ENCODE measurements at places on chromosomes 6 and 20.

DNA sequence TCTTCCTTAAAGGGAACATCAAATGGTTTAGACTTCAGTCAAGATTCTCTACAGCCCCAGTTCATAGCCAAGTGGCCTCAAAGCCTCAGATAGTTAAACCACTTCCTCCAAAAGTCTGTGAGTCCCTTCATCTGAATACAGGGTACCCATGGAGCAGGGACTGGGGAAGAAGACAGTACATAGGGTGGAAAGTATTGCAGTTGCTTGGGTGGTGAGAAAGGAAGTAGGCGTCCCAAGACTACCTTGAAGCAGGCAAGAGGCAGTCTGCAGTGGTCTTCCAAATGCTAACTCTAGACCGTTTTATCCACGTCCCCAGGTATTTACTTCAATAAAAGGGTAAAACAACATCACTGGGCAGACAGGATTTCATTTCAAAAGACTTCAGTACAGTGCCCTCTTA, 2.0 kb downstream of the FYN start:
- peaks cover 44% of the 10 kb centered on the region for H3K4me1 ChIP-seq
- H3K27ac ChIP-seq = peak overlapping the region; percentile 90
- H3K36me3 ChIP-seq = no peaks in the 10 kb centered on the region

DNA sequence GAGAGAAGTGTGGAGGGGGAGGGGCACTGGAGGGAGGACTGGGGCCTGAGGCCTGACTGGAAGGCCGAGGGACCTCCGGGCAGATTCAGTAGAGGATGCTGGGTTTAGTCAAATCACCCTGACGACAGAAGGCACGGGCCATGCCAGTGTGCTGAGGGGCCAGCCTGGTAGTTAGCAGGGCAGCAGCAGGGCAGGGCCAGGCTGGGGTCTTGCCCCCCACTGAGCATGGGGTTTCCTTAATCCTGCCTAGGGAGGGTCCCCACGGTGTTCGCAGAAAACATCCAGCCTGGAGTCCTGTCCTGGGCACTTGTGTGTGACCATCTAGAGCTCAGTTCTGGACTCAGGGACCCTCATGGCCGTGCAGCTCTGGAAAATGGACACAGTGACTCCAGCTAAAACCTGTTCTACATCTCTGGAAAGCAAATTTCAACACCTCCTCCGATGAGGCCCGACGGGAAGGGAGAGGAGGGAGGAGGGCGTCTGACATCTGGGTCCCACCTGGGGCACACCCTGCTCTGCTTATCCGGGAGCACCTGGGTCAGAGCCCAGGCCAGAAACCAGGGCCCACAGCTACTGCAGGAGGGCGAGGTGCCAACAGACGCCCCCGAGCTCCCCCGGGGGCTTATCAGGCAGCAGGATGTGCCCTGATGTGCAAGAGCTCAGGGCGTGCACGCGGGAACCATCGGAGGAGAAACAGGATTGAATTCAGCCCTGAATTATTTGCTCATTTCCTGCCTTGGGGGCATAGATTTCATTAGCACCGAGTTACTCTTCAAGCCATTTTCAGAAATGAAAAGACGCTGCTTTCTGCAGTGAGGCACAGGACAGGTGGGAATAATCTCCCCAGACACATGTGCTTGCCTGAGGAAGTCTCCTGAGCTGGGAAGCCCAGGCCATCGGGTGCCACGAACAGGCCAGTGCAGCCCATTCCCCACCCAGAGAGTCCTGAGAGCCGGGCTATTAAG, 78.0 kb upstream of the MPC1 start:
- no peak overlapping the region for H3K4me3 ChIP-seq
- DNase-seq = no peak
- no peak overlapping the region for H3K27ac ChIP-seq
- no peaks in the 10 kb centered on the region for H3K36me3 ChIP-seq
- no peaks in the 10 kb centered on the region for H3K27me3 ChIP-seq
- no peaks in the 10 kb centered on the region for H3K4me1 ChIP-seq

GRCh38 chr6:81031416-81031815, 721.1 kb downstream of the TENT5A start:
- no peak for DNase-seq
- no peak overlapping the region for H3K4me3 ChIP-seq
- H3K4me1 ChIP-seq = no peaks in the 10 kb centered on the region
- H3K36me3 ChIP-seq = no peaks in the 10 kb centered on the region
- H3K27me3 ChIP-seq = no peaks in the 10 kb centered on the region
- no peak overlapping the region for H3K27ac ChIP-seq

- H3K27ac ChIP-seq = no peak overlapping the region
- no peaks in the 10 kb centered on the region for H3K4me1 ChIP-seq
- no peaks in the 10 kb centered on the region for H3K27me3 ChIP-seq
- no peak for DNase-seq
Measured at GRCh38 chr6:166841216-166841615, 115.1 kb downstream of the RNASET2 start.

DNA sequence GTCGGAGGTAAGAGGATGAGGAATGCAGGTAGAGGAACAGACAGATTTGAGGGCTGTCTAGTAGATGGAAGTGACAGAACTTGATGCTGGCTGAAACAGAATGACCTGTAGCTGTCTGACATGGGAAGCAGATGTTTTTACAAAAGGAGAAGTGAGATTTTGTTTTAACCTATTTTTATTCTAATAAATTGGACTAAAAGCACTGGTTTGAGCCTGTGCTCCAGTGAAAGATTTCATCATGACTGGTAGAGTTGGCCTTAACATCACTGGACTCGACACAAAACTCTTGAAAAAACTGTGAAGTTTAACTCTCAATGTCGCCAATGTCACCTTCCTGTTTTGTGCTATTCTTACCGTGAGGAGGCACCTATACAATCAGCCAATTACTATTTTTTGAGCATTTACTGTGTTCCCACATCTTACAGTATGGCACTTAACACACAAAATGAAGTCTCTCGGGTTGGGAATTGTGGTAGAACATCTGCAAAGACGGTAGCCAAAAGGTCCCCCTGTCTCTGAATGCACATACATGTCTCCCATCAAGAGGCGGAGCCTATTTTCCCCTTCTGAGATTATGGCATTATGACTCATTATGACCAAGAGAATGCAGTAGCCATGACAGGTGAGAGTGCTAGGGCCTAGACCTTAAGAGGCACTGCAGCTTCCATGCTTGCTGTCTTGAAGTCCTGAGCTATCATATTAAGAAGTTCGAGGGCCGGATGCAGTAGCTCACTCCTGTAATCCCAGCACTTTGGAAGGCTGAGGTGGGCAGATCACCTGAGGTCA, 93.2 kb downstream of the FOXF2 start:
- H3K27me3 ChIP-seq = peaks cover 5% of the 10 kb centered on the region
- no peaks in the 10 kb centered on the region for H3K36me3 ChIP-seq
- H3K4me1 ChIP-seq = no peaks in the 10 kb centered on the region

DNA sequence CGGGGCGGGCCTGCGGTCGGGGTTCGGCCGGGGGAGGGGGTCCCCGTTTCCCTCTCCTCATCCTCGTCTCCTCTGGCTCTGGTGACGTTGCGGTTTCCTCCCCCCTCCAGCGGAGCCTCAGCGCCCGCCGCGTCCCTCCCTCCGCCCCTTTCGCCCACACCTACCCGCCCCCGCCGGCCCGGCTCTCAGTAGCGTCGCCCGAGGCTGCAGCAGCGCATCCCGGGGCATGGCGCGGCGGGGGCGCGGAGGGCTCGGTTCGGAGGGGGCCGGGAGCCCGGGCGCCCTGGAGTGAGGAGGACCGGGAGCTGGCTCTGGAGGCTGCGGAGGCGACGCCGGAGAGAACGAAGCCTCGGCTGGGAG, at the start of gene DSE:
DSE (plus strand) TSS at position 188 of the 360 bp plus-strand sequence. CDS start 28,304 bp downstream, outside the sequence.
- peaks cover 17% of the 10 kb centered on the region for H3K4me1 ChIP-seq
- H3K36me3 ChIP-seq = no peaks in the 10 kb centered on the region
- H3K27me3 ChIP-seq = peaks cover 19% of the 10 kb centered on the region
- DNase-seq = peak; percentile 81
- H3K27ac ChIP-seq = peak within 1 kb of the TSS; percentile 15

GRCh38 chr20:59102841-59103299, 60.3 kb upstream of the PRELID3B start:
- H3K4me3 ChIP-seq = no peak overlapping the region
- H3K36me3 ChIP-seq = no peaks in the 10 kb centered on the region
- no peak overlapping the region for H3K27ac ChIP-seq
- no peak for DNase-seq

DNA sequence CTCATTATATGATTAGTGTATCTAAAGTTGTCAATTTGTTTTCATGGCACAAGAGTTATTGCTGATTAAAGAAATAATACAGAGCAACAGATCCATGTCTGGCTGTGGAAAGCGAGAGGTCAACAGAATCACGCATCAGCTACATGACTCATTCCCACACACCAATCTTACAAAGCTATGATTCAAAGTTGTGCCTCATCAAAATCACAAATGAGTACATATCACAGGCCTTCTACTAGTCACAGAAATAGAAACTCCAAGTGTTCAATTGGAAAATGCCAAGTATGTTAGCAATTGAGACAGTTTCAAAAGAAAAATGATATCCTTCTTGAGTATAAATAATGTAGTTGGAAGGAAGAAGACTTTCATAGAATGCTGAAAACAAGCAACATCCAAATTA, 57.8 kb upstream of the NKAIN2 start:
- no peaks in the 10 kb centered on the region for H3K4me1 ChIP-seq
- no peaks in the 10 kb centered on the region for H3K27me3 ChIP-seq
- no peak overlapping the region for H3K27ac ChIP-seq

DNA sequence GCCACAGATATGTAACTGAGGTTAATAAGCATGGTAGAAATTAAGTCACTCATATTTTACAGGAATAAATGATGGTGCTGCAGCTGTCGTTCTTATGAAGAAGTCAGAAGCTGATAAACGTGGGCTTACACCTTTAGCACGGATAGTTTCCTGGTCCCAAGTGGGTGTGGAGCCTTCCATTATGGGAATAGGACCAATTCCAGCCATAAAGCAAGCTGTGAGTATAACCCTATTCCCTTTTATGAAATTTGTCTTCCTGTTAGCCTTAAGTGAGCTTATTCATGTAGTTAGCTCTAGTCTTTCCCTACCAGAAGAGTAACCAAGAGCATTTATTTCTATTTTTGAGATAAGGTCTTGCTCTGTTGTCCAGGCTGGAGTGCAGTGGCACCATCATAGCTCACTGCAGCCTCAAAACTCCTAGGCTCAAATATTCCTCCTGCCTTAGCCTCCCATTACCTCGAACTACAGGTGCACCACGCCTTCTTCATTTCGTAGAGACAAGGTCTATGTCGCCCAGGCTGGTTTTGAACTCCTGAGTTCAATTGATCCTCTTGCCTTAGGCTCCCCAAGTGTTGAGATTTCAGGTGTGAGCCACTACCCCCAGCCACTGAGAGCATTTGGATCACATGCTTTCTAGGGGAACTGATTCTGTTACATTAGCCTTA, 12.0 kb downstream of the TCP1 start:
- H3K36me3 ChIP-seq = peaks cover 98% of the 10 kb centered on the region
- no peaks in the 10 kb centered on the region for H3K27me3 ChIP-seq
- H3K4me3 ChIP-seq = no peak overlapping the region
- no peak for DNase-seq

DNA sequence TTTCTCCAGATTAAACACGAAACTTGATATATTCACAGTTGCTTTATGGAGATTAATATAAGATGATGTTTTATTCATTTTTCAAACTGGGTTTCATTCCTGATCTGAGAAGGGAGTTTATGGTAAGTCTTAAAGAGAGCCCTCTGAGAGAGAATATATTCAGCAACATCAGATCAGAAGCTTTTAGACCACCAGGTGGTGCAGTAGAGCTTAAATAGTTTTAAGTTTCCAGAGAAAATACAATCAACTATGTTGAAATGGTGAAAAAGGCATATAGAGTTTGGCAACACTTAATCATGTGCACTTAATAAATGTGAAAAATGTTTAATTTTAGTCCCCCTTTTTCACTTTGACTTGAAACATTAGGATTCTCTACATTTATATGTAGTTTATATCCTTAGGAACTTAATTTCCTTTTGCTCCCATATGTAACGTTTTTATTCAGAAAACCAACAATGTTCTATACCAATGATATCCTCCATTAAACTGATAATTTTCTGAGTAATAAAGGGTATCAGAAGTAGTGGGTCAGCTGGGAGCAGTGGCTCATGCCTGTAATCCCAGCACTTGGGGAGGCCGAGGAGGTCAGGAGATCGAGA, 86.4 kb upstream of the CLDN20 start:
- H3K4me1 ChIP-seq = 0 out of 2 replicates have a peak, but pooled peaks cover 2% of the 10 kb centered on the region
- DNase-seq = peak; percentile 36
- H3K4me3 ChIP-seq = no peak overlapping the region
- H3K36me3 ChIP-seq = no peaks in the 10 kb centered on the region

GRCh38 chr6:78854546-78854945, 12.8 kb upstream of the IRAK1BP1 start:
- no peak for DNase-seq
- 0 out of 2 replicates have a peak, but pooled peaks cover under 1% of the 10 kb centered on the region for H3K36me3 ChIP-seq
- H3K4me1 ChIP-seq = no peaks in the 10 kb centered on the region
- no peak overlapping the region for H3K27ac ChIP-seq
- H3K4me3 ChIP-seq = no peak overlapping the region
- H3K27me3 ChIP-seq = no peaks in the 10 kb centered on the region
